ENCODE measurements at places on chromosomes 3 and 15.

DNA sequence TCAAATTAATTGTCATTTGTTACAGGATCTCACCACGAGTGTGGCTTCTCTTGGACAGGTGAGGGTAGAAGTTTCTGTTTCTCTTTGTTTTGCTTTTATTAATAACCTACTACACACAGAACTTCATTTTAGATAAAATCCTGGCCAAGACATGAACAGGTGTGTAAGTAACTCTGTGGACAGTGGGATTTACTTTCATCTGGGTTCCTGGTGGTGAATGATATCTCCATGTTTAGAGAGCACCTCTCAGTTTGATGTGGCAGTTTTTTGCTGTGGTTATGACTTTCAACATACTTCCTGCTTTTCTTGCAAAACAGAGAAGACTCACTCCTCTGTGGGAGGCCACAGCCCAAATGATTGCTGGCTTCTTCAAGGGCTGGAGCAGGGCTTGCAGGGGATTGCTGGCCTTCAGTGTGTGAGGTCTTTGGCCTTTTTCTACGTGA is 71.1 kb upstream of the XCR1 start:
- no peak for DNase-seq

GRCh38 chr3:120460181-120460790 is 9.5 kb upstream of the FSTL1 start:
- DNase-seq: no peak

DNA sequence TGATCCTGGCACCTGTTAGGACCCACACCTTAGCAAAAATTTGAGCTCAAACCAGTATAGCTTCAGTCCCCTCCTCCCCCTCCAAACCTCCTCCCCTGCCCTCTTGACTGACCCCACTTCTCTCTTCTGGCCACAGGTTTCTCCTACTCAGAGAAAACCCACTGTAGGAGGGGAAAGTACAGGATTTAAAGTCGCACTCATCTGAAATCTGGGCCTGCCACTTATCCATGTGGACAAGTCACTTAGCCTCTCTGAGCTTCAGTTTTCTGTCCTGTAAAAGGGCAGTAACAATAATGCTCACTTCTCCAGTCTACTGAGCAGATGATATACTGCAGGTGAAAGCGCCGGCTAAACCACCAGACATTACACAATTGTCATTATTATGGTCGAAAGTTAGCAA is 142.7 kb downstream of the MEGF11 start:
- no peak for DNase-seq

- DNase-seq: no peak
Measured at GRCh38 chr3:170000051-170000450, 33.4 kb downstream of the SEC62 start.

- no peak for DNase-seq
Measured at GRCh38 chr3:180063783-180064182, 27.0 kb upstream of the PEX5L start.

Measured in COLO829 (cell line).